ENCODE measurements at places on chromosomes 12 and 14.

DNA sequence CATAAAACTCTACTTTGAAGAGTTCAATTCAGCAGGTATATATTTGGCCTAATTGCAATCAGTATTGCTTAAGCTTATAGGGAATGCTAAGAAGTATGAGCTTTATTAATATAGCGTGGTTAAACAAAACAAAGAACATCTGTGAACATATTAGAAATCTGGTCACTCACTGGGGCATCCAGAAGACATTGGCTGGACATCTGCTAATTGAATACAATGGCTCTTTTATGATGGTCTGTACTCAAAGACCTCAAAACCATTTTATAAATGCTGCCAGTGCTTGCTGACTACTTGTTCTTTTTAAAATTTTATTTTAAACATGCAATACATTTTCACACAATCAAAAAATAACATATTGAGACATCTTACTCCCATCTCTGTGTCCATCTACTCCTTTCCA is 173.0 kb downstream of the STXBP6 start:
- no peak for DNase-seq

DNA sequence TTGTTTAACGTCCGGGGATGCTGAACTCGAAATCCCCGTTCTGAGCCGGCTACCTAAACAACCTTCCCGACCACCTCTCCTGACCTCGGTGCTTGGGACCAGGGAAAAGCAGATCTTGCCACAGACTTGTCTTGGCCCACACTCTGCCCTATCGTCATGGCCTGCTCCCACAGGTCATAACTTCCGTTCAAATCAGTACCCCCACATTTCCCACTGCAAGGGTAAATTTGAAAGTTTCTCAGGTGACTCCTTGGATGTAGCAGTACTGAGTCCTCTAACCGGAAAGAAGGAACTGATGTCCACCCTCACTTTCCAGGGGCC is 612 bp upstream of the RBM23 start:
- DNase-seq = no peak

GRCh38 chr12:132586929-132587328 is 23.5 kb downstream of the LRCOL1 start:
- no peak for DNase-seq

- no peak for DNase-seq
These were observed 178.8 kb downstream of the EXOC5 start for GRCh38 chr14:57089901-57090300.

- peak; percentile 43 for DNase-seq
These were observed 19.6 kb downstream of the POMT2 start for GRCh38 chr14:77301103-77301502.

DNA sequence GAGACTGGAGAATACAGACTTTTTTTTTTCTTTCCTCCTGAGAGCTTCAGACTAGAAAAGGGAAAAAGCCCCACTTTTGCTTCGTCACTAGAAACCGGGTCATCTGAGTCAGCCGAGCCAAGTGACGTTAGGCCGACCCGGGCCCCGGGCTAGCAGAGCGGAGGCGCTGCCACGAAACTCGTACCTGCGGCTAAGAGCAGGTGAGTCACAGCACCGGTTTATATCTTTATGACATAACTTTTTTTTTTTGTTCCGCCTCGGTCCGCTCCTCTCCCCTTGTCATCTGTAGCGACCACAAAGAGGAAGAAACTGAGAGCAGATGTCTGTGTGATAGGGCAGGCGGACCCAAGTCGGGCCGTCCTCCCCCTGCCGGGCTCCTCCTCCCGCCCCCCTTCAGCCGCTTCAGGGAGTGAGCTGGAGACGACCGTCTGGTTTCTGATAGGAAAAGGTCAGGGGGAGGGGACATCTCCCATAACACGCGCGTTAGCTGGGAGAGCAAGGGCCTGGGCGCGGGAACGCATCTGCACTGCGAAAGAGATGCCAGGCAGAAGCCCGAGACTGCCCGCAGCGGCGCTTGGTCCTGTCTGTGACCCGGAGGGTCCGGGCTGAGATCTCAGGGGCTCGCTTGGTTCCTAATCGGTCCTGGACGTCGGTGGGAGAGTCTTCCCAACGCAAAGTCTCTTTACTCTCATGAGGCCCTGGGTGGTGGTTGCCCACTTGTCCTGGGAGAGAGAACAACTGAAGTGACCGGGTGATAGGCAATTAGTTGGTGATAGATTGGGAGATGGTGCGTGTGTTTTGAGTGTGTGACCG is 586 bp downstream of the TTC6 start:
- peak; percentile 97 for DNase-seq

DNA sequence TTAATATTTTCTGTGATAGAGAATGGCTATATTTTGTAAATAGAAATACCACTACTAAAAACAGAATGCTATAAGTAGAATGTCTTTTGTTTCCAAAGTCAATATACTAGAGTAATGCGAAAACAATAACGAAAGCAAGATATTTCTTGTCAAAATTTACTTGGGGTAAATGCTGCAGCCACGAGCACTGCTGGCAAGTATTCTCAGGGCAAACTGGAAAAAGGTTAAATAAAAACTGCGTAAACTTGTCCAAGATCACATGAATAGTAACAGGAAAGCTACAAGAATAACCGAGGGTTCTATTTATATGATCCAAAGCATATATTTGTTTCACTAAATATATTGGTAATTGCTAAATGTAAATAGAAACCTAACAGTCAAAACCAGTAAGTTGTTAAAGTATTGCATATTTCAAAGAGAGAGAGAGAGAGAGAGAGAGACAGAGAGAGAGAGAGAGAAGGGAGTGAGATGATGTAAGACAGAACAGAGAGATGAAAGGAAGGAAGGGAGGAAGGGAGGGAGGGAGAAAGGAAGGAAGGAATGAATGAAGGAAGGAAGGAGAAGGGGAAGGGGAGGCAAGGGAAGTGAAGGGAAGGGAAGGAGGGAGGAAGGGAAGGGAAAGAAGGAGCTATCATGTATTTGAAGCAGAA is 231.7 kb downstream of the KCNC2 start:
- DNase-seq = no peak

DNA sequence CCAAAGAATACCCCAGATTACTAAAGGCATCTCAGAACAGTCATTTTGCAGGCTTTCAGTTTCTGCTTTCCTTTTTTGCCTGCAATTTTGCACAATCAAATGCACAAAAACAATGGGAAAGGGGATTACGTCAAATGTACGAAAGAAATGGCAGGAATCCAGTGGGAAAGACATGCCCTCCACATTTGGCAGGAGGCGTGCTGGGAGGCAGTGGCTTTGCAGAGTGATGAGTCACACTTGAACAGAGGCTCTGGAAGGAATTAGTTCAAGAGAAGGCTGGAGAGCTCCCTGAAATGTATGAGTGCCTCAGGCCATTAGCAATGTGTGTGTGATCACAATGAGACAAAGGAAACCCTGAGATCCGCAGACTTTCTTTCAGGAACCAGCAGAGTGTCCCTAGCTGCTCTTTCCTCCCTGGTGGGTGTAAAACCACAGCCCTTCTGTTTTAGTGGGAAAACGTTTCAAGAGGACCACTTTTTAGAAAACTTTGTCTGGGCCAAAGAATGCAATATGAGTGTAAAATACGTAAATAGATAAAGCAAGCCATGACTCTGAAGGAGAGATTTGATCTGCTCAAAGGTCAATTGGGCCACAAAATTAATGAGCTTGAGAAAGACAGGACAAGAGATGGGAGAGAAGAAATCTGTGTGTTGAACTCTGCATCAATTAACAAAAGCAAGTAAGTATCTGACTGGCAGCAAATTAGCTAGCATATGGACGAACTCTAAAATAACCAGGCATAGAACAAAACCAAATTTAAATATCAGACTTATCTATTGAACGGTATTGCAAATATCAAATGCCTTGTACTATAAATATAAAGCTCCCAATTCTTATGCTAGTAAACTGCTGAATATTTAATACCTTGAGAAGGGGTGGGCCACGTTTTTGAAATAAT is 155.4 kb upstream of the PDE3A start:
- no peak for DNase-seq

DNA sequence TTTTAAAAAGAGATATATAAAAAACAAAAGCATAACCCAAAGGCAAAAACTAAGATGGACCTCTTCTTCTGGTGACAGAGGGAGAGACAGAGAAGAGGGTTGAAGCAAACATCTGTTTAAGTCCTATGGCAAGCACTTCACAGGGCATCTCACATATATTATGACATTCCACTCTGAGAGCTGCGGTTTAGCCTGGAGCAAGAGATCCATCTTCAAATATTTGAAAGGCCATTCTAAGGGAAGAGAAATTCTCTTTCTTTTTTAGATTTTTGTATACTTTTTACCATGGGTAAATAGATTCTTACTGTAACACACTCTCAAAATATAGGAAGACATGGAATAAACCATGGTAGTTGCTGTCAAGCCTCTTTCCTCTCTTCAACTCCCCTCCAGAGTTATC is 204.1 kb downstream of the GXYLT1 start:
- DNase-seq = no peak

GRCh38 chr12:101186291-101186690 is 23.7 kb downstream of the SLC5A8 start:
- no peak for DNase-seq

GRCh38 chr12:89775063-89775985 is 66.7 kb upstream of the ATP2B1 start:
- DNase-seq = peak; percentile 24

- DNase-seq = no peak
These were observed 26.8 kb upstream of the VPS33A start for GRCh38 chr12:122293081-122293480.

DNA sequence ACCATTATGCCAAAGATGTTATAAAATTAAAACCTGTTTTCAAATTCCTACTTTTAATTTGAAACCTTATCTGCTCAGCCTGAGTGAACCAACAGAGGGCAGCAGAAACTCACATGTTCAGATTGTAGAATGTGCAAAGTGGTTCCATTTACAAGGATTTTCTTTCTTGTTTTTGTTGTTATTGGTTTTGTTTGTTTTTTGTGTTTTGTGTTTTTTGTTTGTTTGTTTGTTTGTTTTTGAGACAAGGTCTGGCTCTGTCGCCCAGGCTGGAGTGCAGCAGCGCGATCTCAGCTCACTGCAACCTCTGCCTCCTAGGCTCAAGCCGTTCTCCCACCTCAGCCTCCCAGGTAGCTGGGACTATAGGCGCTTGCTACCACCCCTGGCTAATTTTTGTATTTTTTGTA is 22.8 kb upstream of the GARIN2 start:
- no peak for DNase-seq

GRCh38 chr12:123050913-123051312 is 70.4 kb downstream of the ARL6IP4 start:
- DNase-seq = no peak

DNA sequence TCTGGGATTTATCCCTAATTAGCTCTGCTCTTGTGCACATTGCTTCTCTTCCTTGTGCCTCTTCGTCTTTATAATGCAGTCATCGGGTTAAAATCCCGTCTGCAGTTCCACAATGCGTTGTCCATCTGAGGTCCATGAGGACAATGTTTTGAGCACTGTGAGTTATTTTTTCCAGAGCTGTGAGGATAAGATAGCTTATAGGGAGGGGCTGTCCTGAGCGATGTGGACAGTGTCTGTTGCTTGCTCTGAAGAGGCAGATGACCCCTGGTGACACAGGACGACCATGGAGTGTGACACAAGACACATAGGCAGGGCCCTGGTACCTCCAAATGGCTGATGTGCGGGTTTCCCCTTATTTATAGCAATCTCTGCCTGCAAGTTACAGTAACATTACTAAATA is 132.5 kb downstream of the SMOC1 start:
- DNase-seq = no peak

GRCh38 chr14:91349481-91350074 is 68.0 kb downstream of the CCDC88C start:
- DNase-seq = no peak

DNA sequence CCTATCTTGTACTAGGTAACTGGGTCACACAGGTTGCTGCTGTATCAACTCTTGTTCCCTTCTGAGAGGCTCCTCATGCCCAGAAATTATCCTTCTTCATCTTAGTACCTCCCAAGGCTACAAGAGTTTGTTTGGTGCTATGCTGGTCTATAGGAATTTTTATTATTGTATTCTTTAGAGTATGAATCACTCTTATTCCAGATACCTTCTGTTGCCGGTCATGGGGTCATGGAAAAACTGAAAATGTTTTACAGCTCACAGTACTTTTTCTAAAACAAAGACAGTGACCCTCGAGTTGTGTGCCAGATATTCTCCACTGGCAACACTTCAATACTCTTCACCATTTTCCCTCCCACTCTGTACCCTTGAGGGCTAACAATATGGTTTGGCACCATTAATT is 1598.0 kb upstream of the TMEM132C start:
- DNase-seq = no peak

- peak; percentile 50 for DNase-seq
These were observed 20.9 kb upstream of the ANO2 start for GRCh38 chr12:5965950-5966383.

DNA sequence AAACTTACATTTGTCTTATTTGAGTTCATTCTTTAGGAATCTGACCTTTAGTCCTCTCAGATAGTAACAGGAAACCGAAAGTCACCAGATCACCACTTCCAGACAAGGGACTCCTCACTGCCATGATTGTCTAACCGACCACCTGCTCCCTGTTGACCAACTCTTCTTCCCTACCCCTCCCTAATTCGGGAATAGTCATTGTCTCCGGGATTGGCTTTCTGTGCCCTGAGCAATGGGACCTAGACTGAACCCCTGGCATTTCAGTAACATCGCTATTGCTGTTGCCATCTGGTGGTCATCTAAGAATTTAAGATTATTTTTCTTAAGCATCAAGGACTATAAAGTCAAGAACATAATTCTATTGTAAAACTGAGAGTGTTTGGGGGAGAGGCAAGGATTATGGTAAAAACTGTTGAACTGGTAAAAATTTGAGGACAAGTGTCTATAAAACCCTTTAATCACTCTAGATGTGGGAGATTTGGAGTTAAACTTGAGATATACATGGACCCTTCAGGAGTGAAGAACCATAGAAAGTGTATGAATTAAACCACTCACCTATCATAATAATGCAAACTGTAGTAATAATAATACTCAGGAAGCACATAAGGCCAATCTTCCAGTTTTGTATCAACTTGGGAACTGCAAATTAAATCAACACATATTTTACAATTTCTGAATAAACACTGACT is 6.3 kb downstream of the CLEC2A start:
- no peak for DNase-seq

- DNase-seq = no peak
These were observed 13.4 kb downstream of the C1S start for GRCh38 chr12:7073946-7074345.

DNA sequence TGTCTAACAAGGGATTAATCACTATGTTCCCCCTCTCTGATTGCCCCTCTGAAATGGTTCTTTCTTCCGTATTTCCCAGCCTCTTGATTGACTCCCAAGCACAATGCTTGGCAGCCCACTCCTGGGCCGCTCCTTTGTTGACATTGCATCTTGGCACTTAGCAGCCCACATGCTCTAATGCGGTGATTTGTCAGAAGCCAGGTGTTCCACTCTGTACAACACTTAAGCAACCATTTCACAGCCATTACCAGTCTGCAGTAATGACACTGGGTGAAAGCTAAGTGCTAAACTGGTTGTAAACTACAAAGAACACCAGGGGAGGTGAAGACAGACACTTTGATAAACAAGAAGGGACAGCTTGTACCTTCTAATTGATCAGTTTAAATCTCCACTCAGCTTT is 353.5 kb downstream of the TMEM132D start:
- DNase-seq = no peak
